ENCODE measurements at places on chromosomes 7 and 10. TPM values are rescaled to one million over a fixed set of nuclear protein-coding genes. Genes with fewer than 3 reads are reported as not detected.

IRF5 gene
- total RNA-seq = 1.4 TPM

ELAPOR2 gene
- total RNA-seq = 17.3 TPM

PDE1C gene
- total RNA-seq = 100 TPM

MYL7 gene
- not detected for total RNA-seq

Measured in A375 (cell line).